Panc1 (cell line): ENCODE measurements at places on chromosomes 16 and 17. TPM values are rescaled to one million over a fixed set of nuclear protein-coding genes. Genes with fewer than 3 reads are reported as not detected.

The FOXL1 gene
- 9.3 TPM for total RNA-seq

The NR1D1 gene
- 8.8 TPM for total RNA-seq

The TMEM238L gene
- total RNA-seq, result not detected

The KIFC3 gene
- 51.5 TPM for total RNA-seq

The CD300E gene
- not detected for total RNA-seq

The SMG1 gene
- 113 TPM for total RNA-seq

- peaks cover 5% of the 10 kb centered on the region for H3K36me3 ChIP-seq
- H3K4me3 ChIP-seq, result no peak overlapping the region
- no peak for DNase-seq
- H3K4me1 ChIP-seq, result no peaks in the 10 kb centered on the region
These were observed 38.8 kb downstream of the IST1 start for GRCh38 chr16:71933913-71934695.

DNA sequence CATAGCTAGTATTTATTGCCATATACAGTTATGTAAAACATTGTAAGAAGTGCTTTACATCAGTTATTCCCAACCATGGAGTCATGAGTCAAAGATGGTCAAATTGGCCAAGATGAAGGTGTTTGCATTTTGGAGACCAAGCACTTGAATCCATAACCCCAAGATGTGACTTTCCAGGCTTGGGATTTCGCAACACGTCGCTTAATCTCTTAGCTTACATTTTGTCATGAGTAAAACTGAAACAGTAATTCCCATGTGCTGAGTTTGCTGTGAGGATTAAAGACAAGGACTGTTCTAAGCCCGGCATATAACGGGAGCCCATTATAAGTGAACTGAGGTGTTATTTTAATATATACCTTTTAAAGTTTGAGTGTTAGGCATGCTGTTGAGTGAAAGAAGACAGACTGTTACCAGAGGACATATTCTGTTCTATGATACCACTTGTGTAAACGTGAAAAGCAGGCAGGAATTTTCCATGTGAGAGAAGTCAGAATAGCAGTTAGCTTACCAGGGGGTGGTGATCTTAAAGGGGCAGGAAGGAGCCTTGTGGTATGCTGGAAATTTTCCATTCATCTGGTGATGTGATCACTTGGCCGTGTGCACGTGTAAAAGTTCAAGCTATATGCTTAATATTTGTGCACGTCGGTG is 484.9 kb downstream of the WWOX start:
- no peak for DNase-seq
- H3K27ac ChIP-seq, result no peak overlapping the region
- H3K27me3 ChIP-seq, result no peaks in the 10 kb centered on the region
- H3K36me3 ChIP-seq, result no peaks in the 10 kb centered on the region
- no peaks in the 10 kb centered on the region for H3K4me1 ChIP-seq

GRCh38 chr16:68806981-68807380 is 36.4 kb upstream of the TANGO6 start:
- no peaks in the 10 kb centered on the region for H3K27me3 ChIP-seq
- no peak overlapping the region for H3K4me3 ChIP-seq
- DNase-seq, result no peak
- no peak overlapping the region for H3K27ac ChIP-seq

- no peaks in the 10 kb centered on the region for H3K27me3 ChIP-seq
- DNase-seq, result peak; percentile 33
- H3K36me3 ChIP-seq, result no peaks in the 10 kb centered on the region
- peaks cover 11% of the 10 kb centered on the region for H3K4me1 ChIP-seq
- no peak overlapping the region for H3K27ac ChIP-seq
These were observed 6.8 kb upstream of the ITGAD start for GRCh38 chr16:31386157-31386984.

DNA sequence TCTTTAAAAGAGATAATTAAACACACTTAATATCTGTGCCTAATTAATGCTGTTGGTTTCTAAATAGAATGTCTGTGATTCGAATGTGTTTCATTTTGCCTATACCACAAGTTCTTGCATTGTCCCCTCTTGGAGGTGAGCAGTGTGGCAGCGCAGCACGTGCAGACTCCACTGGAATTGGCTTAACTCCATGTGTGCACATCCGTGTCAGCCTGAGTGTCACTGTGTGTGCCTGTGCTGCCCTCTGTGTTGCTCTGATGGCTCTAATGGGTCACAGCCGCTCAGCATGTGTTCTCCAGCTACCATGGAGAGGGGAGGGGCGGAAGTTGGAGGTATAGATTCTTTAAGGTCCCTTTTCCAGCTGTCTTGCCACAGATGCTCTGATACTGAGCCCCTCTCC is 226.6 kb downstream of the SPECC1 start:
- no peaks in the 10 kb centered on the region for H3K4me1 ChIP-seq
- no peak for DNase-seq
- H3K36me3 ChIP-seq, result peaks cover 3% of the 10 kb centered on the region; the same call in 1 of the 2 replicates
- H3K27ac ChIP-seq, result no peak overlapping the region
- H3K4me3 ChIP-seq, result no peak overlapping the region

DNA sequence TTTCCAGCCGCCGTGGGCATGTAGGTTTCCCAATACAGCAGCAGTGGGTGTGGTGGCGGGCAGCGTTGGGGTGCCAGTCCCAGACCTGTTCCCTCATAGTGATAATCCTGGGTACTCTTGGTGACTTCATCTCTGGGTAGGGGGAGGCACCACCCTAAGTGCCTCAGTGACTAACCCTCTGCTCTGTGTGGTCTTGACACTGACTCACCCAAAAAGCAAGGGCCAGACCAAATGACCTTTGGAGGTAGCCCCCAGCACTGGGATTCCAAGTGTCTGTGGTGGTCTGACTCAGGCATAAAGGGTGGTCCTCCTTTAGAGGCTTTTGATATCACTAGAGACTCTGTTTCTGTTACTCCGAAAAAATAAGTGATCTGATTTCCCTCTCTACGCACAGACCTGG is 908 bp downstream of the CALB2 start:
- DNase-seq, result no peak
- H3K4me1 ChIP-seq, result no peaks in the 10 kb centered on the region; the same call in 1 of the 2 replicates
- H3K4me3 ChIP-seq, result no peak overlapping the region
- H3K27ac ChIP-seq, result no peak overlapping the region

DNA sequence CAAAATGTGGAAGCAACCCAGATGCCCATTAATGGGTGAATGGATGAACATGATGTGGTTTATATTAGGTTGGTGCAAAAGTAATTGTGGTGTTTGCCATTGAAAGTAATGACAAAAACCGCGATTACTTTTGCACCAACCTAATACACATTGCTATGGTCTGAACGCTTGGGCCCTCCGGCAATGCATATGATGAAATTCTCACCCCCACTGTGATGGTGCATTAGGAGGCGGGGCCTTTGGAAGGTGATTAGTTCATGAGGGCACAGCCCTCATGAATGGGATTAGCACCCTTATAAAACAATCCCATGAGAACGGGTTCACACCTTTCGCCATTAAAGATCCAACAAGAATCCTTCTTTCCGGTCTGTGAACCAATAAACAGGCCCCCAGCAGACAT is 25.3 kb upstream of the PRM1 start:
- no peaks in the 10 kb centered on the region for H3K27me3 ChIP-seq
- no peak for DNase-seq
- no peak overlapping the region for H3K27ac ChIP-seq
- H3K4me3 ChIP-seq, result no peak overlapping the region
- H3K4me1 ChIP-seq, result peaks cover 3% of the 10 kb centered on the region; the same call in 1 of the 2 replicates

- H3K4me1 ChIP-seq, result no peaks in the 10 kb centered on the region
- H3K27ac ChIP-seq, result no peak overlapping the region
- no peak overlapping the region for H3K4me3 ChIP-seq
- no peak for DNase-seq
These were observed 24.3 kb downstream of the KCNJ16 start for GRCh38 chr17:70099294-70099693.

GRCh38 chr16:90046122-90046970 is 27.1 kb upstream of the DBNDD1 start:
- H3K27ac ChIP-seq, result peak overlapping the region; percentile 32
- peak overlapping the region; percentile 54 for H3K4me3 ChIP-seq
- peaks cover 5% of the 10 kb centered on the region for H3K4me1 ChIP-seq

- no peaks in the 10 kb centered on the region for H3K36me3 ChIP-seq
- peaks cover 22% of the 10 kb centered on the region for H3K4me1 ChIP-seq
- H3K27me3 ChIP-seq, result no peaks in the 10 kb centered on the region
- H3K4me3 ChIP-seq, result no peak overlapping the region
- H3K27ac ChIP-seq, result peak overlapping the region; percentile 81
- DNase-seq, result peak; percentile 91
These were observed 28.8 kb downstream of the ABCC12 start for GRCh38 chr16:48126801-48127644.

DNA sequence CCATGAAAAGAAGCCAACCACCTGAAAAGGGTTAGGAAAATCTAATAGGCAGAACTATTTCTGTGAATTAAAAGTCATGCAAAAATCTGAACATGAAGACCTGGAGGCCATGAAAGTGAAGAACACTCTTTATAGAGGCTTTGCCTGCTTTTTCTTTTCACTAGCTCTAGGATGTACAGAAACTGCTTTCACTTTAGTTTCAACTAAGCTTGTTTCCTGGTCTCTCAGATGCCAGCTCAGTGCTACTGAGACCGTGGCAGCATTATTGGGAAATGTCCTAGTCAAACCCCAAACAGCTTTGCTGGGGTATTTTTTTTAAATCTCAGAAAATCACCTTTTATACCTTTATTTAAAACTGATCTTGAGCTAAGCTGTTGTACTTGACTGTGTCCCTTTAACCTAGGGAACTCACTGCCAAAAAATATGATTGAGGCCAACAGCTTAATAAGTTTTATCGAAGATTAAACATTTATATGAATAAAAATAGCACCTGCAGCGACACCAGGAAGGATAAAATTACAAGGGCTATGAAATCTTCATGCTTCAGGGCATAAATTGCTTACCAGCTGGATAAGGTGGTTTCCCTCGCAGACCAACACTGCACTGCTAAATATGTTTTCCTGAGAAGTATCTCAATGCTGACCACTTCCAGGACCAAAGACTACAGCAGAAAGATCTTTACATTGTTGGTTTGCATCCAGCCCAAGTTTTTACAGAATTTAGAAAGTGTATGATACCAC is 621.8 kb upstream of the ZFHX3 start:
- H3K27ac ChIP-seq, result no peak overlapping the region
- DNase-seq, result no peak
- no peaks in the 10 kb centered on the region for H3K36me3 ChIP-seq
- peaks cover 4% of the 10 kb centered on the region; the same call in 1 of the 2 replicates for H3K27me3 ChIP-seq

DNA sequence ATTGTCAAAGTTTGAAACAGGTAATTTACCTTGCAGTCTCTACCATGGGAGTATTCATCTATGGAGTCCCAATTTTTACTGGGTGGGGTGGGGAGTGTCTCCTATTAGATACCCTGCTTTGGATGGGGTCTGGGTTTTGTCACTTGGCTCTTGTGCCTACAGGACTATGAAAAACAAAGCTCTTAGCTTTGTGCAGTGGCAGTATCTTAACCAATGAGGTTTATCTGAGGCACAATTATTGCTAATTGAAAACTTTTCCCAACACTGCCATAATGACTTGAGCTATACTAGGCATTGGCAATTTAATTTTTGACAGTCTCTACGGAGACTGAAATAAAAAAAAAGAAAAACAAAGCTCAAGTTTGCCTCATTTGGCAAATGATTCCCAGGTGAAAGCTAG is 3.8 kb upstream of the ZFP90 start:
- H3K36me3 ChIP-seq, result peaks cover 3% of the 10 kb centered on the region; the same call in 1 of the 2 replicates
- no peak overlapping the region for H3K27ac ChIP-seq
- no peaks in the 10 kb centered on the region; the same call in 1 of the 2 replicates for H3K4me1 ChIP-seq

GRCh38 chr16:1817276-1817589 is 9.4 kb downstream of the HAGH start:
- no peak for DNase-seq
- no peaks in the 10 kb centered on the region for H3K27me3 ChIP-seq
- no peaks in the 10 kb centered on the region for H3K36me3 ChIP-seq
- peaks cover 5% of the 10 kb centered on the region; the same call in 1 of the 2 replicates for H3K4me1 ChIP-seq

DNA sequence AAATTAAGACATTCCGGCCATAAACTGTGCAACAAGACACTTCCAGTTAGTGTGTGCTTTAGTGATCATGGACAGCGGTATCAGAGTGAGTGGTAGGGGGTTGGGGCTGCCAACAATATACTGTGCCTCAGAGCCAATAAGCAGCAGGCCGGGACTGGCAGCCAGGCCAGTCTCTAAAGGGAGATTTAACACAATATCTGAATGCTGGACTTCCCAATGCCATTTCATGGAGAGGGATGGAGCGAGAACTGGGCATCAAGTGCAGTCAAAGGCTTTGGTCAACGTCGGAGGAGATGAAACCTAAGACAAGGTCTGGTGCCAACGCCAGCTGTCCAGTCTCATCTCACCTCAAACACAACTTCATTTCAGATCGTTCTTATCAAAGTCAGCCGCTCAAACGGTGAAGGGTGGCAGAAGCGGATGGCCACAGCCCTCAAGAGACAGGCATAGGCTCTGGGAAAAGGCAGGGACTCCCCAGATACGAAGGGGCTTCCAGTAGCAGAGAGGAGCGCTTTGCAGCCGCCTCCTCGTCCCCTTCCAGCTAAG is 935 bp downstream of the USP32 start:
- H3K27ac ChIP-seq, result peak overlapping the region; percentile 92
- H3K4me1 ChIP-seq, result peaks cover 18% of the 10 kb centered on the region
- peaks cover 11% of the 10 kb centered on the region for H3K36me3 ChIP-seq
- H3K4me3 ChIP-seq, result peak overlapping the region; percentile 86

- H3K4me3 ChIP-seq, result no peak overlapping the region
- no peak overlapping the region for H3K27ac ChIP-seq
- DNase-seq, result no peak
- H3K4me1 ChIP-seq, result no peaks in the 10 kb centered on the region
These were observed 28.7 kb downstream of the ADGRG5 start for GRCh38 chr16:57571098-57571497.

DNA sequence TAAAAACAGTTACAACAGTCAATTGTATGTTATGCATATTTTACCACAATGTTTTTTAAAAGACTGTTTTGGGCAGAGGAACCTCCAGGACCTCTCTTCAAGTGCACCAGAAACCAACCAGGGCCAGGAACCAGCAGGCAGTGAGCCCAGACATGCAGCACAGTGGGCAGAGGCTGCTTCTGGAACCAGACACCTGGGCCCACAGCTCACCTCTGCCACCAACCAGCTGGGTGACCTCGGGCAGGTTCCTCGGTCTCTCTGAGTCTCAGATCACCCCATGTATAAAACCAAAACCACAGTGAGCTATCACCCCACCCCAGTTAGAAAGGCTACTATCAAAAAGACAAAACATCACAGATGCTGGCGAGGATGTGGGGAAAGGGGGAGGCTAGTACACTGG is 161.0 kb downstream of the C16orf95 start:
- no peak for DNase-seq
- H3K27ac ChIP-seq, result no peak overlapping the region
- H3K36me3 ChIP-seq, result no peaks in the 10 kb centered on the region
- no peaks in the 10 kb centered on the region for H3K4me1 ChIP-seq

GRCh38 chr17:43834106-43834505 is 1.2 kb upstream of the MPP3 start:
- H3K27me3 ChIP-seq, result no peaks in the 10 kb centered on the region
- H3K4me3 ChIP-seq, result no peak overlapping the region
- H3K27ac ChIP-seq, result no peak overlapping the region
- DNase-seq, result no peak
- no peaks in the 10 kb centered on the region for H3K36me3 ChIP-seq

GRCh38 chr17:44200478-44201155 is 933 bp upstream of the ATXN7L3 start:
- peak overlapping the region; percentile 95 for H3K27ac ChIP-seq
- DNase-seq, result no peak
- no peaks in the 10 kb centered on the region for H3K27me3 ChIP-seq
